PC-9 (cell line): ENCODE measurements at places on chromosomes 1 and 21.
A peak's percentile ranks its signal among the peaks of the same experiment; 100 is the strongest.

GRCh38 chr1:74714429-74715235 lies 18.2 kb downstream of the CRYZ start:
- no peak for DNase-seq

DNA sequence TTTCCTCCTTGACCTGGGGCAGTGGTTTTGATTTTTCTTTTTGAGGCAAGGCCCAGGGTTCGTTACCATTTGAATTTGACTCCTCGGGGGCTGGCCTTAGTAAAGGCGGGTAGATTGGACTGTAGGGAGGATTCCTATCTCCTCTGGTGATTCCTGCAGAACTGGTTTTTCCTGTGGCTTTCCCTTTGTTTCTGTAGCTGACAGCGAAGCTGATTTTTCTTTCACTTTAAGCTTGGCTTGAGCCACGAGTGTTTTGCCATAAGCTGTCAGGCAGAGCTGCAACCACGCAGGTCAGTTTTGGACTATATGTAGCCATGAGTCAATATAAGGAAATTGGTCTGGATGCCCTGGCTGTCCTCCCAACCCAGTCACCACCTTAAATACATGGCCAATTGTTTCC lies 28.7 kb upstream of the KCNJ15 start:
- DNase-seq, result no peak

DNA sequence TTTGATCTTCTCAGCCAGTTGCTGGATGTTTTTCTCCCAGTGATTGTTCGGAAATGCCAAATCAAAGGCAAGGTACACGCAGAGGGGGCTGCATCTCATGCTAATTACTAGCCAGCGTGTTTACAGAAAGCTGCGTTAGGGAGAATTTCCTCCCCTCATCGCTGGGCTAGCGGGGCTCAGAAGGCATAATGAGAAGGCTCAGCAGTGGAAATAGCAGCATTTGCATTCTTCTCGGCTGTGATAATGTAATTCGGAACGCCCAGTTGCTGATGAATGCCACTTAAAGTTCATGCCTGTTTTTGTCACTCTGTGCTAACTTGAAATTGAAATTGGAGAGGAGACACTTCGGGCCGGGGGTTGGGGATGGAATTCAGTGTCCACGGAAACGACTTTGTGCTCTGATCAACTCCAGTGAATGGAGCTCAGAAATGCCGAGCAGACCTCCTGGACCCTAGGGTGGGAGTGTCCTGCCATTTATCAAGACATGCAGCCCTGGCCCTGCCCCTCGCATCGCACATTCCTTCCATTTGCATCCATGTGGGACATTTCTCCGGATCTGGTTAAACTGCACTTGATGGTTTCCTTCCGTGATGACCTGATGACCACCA lies 313.4 kb upstream of the C1orf174 start:
- DNase-seq, result no peak

GRCh38 chr1:94958081-94958480 lies 31.2 kb upstream of the CNN3 start:
- no peak for DNase-seq

DNA sequence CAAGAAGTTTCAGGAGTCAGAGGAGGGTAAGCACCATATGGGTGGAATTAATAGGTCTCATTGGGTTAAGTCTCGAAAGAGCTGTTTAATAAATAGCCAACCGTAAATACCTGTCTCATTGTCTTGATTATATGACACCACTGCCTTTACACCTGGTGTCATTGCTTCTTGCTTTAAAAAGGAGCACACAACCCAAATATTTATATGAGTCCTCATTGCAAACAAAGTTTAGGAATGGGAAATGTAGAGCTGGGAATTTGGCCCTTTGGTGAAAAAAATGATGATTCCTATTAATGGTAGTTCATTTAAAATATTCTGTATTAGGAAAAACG lies 2.1 kb downstream of the BACH1 start:
- no peak for DNase-seq

GRCh38 chr1:154970631-154971340 lies at the start of gene SHC1:
TSS of gene SHC1 (minus strand) at chr1:154970747. CDS start at chr1:154970526, 221 bp downstream.
- DNase-seq, result peak; percentile 78

- DNase-seq, result no peak
These were observed 187.9 kb downstream of the MIS18A start for GRCh38 chr21:32090956-32091355.

DNA sequence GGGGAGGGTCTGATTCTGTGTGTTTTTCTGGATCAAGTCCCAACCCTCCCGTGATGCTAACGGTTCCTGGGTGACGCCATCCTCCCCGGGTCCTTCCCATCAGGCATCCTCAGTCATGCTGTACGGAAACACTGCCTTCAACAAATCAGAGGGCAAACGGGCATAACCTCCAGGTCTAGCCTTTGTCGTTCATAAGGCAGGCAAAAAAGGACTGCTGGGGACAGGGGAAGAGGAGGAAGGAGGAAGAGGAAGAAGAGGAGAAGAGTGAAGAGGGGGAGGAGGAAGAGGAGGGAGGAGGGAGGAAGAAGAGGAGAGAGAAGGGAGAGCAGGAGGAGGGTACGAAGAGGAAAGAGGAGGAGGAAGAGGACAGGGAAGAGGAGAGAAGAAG lies 84.4 kb downstream of the ITPKB start:
- no peak for DNase-seq

DNA sequence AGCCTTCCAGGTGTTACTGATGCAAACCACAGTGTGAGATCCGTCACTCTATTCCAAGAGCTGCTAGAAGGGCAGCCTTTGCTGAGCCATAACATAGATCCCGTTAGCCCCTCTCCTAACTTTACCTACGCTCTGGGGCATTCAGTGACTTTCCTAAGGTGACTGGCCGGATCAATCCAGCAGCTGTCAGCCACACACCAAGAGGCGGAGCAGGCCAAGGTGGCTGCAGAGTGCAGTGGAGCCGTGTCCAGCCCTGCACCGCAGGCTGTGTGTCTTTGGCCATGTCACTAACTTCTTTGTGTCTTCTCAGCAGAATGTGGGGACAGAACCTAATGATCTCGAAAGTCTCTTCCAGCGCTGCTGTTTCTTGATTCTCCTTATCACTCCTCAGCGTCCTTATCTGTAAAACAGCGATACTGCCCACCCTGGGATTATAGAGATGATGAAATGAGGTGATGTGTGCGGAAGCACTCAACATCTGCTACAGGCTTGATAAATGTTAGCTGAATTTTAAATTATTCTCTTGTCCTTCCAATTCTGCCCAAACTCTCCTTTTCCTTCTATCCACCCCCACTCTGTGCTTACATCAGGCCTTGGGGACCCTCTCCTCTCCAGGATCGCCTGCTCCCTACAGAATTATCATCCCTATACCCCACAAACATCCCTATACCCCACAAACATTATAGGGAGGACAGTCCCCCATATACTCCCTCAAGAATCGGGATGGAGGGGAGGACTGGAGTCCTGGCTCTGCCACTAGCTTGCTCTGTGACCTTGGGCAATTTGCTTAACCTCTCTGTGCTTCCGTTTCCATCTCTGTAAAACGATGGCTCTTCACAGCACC lies 25.8 kb upstream of the LRRN2 start:
- no peak for DNase-seq

DNA sequence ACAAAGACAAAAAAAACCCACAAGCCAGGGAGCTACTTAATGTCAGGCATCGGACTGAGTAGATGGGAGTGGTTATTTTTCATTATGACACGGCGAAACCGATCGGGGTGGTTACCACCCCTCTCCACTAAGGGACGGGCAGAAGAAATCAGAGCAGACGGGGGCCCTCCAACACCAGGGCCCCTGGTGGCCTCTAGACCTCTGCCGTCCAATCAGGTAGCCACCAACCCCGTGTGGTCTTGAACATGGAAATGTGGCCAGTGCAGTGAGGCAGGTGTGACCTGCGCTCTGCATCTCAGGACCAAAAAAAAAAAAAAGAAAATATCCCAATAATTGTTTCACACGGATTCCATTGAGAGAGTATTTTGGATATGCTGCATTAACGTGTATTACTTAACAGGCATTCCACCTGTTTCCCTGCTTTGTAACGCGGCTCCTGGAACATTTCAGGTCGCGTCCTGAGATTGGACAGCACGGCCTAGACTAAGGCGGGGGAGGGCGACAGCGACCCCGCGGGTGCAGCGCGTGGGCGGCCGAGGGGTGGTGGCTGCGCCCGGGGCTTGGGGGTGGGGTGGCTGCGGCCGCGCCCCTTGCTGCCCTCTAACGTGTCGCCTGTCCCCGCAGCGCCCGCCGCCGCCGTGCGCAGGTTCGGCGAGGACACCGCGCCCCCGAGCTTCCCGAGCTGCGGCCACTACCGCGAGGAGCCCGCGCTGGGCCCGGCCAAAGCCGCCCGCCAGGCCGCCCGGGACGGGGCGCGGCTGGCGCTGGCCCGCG lies 48.3 kb downstream of the SIM2 start:
- DNase-seq, result no peak

DNA sequence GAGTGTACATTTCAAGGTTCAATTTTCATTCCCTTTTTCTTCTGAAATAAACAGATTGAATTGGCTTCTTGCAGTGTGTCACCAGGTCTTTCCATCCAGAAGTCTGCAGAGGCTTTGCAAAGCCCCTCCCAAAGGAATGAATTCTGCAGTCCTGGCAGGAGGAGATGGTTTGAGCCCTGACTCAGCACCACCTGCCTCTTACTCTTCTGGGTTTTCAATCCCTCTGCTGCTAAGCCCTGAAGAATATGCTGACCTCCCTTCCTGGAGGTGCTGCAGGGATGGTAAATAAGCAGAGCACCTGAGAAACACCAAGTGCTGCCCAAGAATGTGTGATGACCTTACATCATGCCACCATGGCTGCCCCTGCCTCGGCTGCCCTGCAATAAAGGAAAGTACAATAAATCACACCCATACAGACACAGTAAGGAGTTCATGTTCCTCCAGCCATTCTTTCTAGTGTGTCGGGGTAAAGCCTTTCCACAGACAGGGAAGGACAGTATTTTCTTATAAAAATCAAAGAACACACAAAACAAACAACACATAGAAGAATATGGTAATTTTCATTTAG lies 209.2 kb downstream of the ZNF326 start:
- DNase-seq, result no peak

DNA sequence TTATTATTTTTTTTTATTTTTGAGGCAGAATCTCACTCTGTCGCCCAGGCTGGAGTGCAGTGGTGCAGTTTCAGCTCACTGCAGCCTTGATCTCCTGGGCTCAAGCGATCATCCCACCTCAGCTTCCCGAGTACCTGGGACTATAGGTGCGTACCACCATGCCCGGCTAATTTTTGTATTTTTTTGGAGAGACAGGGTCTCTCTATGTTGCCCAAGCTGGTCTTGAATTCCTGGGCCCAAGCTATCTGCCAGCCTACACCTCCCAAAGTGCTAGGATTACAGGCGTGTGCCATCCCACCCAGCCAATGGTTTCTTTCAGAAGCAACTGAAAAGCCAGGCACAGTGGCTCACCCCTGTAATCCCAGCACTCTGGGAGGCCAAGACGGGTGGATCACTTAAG lies 2.3 kb downstream of the KRTCAP2 start:
- DNase-seq, result no peak

DNA sequence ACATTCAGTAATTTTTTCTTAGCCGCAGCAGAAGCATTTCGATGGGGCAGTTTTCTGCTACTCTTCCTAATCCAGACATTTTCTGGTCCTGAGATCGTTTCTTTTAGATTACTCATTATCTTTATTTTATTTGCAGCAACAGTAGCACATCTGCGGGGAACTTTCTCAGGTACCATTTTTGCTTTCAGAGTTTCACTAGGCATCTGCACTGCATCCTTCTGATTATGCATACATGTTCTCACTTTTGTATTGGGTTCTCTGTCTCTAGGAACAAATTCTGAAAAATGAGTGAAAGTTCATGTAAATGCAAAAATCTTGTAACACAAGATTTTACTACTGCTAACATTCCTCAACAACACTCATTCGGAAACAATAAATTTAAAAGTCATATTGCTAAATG lies 3.9 kb upstream of the PSMG1 start:
- no peak for DNase-seq

DNA sequence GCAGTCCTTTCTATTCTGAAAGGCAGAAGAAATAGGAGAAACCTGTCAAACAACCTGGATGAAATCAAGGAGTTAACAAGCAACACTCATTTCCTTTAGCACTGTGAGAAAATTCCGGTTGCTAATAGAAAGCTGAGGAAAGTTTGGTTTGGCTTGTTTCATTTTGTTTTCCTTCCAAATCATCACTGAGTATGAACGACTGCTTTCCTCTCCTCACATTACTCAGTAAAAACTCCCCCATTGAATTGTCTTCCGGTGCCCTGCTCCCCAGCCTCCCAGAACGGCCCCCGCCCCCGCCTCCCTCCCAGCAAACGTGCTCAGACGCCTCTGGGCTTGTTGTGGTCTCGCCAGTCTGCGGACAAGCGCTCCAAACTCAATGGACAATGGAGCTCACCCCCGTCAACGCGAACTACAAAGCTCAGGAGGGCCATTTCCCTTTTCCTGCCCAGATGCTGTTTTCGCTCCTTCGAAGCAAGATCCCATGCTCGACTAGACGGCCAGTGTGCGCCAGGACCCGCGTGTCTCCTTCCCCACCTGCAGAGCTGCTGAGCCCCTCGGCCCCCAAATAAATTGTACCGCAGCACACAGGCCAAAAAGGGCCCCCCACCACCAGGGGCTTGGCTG lies 747 bp downstream of the STX6 start:
- peak; percentile 64 for DNase-seq

GRCh38 chr1:170562646-170563338 lies 30.8 kb downstream of the GORAB start:
- DNase-seq, result peak; percentile 69

DNA sequence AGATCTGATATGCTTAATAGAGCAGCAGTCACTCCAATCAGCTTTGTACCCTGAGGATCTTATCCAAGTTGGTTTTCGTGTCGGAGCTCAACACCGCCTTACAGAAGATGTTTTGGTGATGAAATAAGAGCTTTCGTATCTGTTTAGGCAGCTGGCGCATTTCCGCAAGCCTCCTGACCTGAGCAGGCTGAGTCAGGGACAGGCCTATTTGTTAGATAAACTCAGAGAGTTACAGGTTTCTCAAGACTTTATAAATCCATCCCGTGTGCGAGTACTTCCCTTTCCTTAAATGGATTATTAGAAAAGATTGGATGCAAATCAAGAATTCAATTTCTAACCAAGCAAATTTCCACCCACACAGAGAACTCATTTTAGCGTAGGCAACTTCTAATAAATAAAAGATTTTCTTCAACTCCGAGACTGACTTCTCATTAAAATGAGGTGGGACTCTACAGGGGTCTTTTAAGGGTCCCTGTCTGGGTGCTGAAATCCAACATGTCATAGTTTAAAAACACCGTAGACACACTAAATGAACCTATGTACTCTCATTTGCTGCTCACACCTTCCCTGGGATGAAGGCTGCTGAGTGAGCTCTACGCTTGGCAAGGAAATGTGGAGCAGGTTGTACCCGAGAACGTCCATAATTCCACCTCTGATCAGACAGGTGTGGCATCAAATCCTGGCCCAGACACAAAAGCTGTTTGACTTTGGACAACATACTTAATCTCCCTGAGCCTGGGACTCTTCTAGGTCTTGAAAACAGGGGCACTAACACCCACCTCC lies 106.9 kb upstream of the F3 start:
- peak; percentile 79 for DNase-seq

- no peak for DNase-seq
These were observed 36.8 kb upstream of the AHCYL1 start for GRCh38 chr1:109947582-109948284.

DNA sequence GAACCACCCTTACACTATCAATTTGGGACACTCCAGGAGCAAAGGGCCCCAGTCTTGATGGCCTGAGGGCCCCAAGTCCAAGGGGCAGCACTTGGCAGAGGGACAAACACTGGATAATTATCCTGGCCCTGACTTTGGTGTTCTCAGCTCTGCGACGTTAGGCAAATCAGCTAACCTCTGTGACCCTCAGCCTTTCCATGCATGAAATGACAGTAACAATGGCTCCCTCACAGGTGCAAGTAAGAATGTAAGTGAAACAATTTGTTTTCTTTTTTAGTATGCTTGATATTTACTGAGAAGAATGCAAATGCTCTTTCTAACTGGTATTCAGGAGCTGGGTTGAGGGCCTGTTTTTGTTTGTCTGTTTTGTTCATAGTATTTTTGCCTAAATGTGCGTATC lies 61.6 kb upstream of the PRDX6 start:
- no peak for DNase-seq
